ENCODE measurements at places on chromosomes 6 and 20. TPM values are rescaled to one million over a fixed set of nuclear protein-coding genes. Genes with fewer than 3 reads are reported as not detected.

- no peak for DNase-seq
- H3K4me3 ChIP-seq: no peak overlapping the region
- H3K4me1 ChIP-seq: no peaks in the 10 kb centered on the region
- H3K27me3 ChIP-seq: peaks cover 14% of the 10 kb centered on the region
Observed at GRCh38 chr6:10101551-10102252, 313.2 kb downstream of the TFAP2A start.

DNA sequence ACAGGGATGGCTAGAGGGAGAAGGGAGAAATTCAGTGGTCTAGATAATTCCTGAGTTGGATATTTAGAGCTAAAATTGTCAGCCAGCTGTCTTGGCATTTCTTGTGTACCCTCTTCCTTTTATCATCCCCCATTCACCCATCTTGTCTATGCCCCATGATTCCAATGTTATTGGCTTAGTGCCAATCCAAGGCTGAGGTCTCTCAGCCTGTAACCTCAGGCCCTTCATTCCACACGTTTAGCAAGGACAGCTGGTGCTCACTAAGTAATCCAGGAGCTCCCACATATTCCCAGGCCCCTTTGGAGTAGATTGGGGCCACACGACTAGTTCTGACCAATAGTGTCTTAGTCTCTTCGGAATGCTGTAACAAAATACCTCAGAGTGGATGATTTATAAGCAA lies 112.4 kb upstream of the ATXN1 start:
- H3K4me1 ChIP-seq: no peaks in the 10 kb centered on the region
- H3K27ac ChIP-seq: no peak overlapping the region
- no peaks in the 10 kb centered on the region for H3K27me3 ChIP-seq
- no peak for DNase-seq
- no peaks in the 10 kb centered on the region for H3K36me3 ChIP-seq
- H3K4me3 ChIP-seq: no peak overlapping the region

Gene CFAP206
- 3.1 TPM for total RNA-seq

DNA sequence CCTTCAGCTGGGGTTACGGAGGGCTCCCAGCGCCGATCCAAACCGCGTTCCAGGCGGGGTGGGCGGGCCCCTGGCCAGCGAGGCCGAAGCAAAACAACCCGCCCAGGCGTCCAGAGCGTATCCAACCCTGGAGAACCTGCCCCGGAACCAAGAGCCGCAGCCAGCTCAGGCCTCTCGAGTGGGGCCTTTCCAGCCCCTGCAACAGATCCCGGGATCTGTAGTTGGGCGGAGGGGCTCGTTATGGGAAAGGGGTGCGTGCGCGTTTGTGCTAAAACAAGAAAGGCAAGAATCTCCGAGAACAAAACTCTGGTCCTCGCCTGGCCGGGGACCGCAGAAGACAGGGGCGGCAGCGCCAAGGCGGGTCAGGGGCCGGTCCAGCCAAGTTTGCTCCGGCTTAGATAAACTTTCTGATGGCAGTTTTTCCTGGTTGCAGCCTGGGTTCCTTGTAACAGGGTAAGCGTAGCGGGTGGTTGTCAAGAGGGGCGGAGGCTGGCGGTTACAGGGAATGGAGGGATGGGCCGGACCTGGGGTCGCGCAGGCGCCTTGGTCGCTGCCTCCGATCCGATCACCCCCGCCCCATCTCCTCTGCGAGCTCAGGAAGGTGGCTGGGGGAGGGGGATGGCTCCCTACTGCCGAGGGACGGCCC lies 448 bp upstream of the RIN2 start:
- no peaks in the 10 kb centered on the region for H3K27me3 ChIP-seq
- DNase-seq: peak; percentile 90
- H3K4me3 ChIP-seq: peak overlapping the region; percentile 69
- peak overlapping the region; percentile 91 for H3K27ac ChIP-seq
- H3K36me3 ChIP-seq: no peaks in the 10 kb centered on the region

- no peak for DNase-seq
- H3K36me3 ChIP-seq: no peaks in the 10 kb centered on the region
- no peaks in the 10 kb centered on the region for H3K27me3 ChIP-seq
- peaks cover 97% of the 10 kb centered on the region for H3K4me1 ChIP-seq
- H3K27ac ChIP-seq: no peak overlapping the region
Observed at GRCh38 chr20:49705358-49705757, 8.3 kb downstream of the B4GALT5 start.

Data from left lung (tissue), 14 donors.